OCI-M1 (cell line): ENCODE measurements at places on chromosomes 3 and 15.
A peak's percentile ranks its signal among the peaks of the same experiment; 100 is the strongest.

- no peak for DNase-seq
Observed at GRCh38 chr15:91886878-91887277, 33.4 kb downstream of the SLCO3A1 start.

DNA sequence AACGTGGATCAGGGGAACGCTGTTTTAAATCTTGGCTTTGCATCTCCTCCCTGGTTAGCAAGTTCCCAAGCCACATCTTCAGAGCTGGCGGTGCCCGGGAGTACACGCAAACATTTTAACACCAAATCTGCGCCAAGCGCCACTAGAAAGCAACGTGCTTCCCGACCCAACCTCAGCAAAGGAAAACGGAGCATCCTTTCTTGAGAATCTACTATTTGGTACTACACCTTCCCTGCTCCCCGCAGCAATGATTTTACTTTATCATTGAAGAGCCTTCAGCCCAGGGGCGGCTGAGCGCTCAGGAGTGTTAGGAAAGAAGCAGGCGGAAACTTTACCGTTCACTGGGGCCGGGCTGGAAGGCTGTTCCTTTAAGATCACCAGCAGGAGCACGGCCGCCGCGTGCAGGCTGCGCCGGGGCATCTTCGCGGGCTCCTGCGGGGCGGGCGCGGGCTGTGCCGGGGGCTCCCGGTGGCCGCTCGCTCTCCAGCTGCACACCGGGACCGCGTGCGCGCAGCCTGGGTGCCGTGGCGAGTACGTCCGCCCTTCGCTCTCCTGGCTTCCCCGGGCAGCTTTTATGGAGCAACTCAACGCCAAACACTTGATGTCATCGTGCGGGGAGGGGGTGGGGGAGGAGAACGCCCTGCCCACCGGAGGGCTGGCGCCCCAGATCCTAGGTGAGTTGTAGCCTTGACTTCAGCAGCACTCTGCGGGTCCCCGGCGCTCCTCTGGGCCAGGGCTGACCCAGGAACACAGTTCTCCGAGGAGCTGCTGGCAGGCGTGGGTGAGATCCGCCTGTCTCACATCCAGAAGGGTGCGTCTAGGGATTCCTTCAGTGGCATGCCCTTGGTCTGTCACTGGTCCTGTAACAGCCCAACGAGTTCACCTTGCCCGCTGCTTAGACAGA is at the start of gene CA12:
CA12 (minus strand) TSS at position 546 of the 904 bp plus-strand sequence; CDS start at position 420, 126 bp downstream.
- DNase-seq: no peak

GRCh38 chr3:194869482-194870169 is 183.9 kb downstream of the FAM43A start:
- DNase-seq: no peak

DNA sequence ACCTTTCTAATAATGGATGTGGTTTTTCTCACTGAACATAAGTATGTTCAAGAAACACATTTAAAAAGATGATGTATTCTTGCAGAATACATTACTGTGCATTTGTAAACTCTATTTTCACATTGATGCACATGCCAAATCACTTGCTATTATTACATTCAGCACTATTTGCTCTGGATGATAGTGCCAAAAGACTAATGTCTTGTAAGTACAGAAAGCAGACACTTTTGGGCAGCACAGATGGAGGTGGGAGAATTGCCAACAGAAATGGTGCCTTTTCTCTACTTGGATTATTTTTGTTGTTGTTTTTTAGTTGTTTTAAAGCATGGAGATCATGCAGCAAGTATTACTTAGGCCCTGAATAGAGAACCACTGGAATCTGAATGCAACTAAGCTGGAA is 10.2 kb upstream of the FGF12 start:
- no peak for DNase-seq

GRCh38 chr3:127349501-127350171 is 61.8 kb upstream of the PRR20G start:
- no peak for DNase-seq

DNA sequence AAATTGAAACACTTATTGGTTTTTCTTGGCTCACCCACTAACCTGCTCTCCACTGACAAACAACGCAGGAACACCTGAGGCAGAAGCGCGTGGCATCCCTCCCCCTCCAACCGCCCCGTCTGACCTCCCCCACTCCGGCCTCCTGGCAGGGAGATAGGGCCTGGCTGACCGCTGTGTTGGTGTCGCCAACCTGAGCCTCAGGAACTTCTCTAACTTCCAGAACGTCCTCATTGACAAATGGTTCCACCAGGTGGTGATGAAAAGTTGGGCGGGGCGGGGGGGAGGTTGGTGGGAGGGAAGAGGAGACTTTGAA is 22.8 kb downstream of the IL17RD start:
- no peak for DNase-seq

- DNase-seq: no peak
Observed at GRCh38 chr3:107599772-107600145, 77.0 kb downstream of the BBX start.

DNA sequence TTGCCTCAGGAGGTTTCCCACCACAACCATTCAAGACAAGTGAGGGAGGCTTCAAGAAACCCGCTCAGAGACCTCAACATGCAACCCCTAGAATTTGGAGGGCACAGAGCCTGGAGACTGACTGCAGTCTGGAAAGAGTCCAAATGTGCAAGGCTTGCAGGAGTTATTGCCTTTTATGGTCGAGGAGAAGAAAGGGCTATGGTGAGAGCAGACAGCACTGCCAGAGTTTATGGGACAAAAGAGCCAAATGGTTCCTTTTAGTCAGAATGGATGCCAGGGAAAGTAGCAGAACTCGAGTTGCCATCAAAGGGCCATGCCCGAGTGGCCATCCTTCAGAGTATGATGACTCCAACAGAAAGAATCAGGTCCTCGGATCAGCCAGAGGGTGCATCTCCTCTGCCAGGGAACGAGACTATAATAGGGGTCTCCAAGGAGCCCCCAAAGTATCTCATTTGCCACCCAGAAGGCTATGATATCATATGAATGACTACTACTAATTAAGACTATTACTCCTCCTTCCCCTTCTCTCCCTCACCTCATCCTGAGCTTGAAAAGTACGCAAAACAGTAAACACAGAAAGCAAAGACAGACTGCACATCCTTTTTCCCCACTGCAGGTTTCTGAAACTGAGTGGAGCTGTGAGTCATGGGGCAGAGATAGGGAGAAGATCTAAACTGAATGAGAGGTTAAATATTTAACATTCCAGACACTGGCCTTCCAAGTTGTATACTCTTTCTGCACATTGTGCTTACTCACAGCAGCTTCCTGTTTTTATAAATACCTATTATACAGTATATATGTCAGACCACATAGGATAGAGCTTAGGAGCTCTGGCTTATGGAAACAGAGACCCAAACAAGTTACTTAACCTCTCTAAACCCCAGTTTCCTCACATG is 33.9 kb upstream of the TMCO5A start:
- DNase-seq: peak; percentile 27

GRCh38 chr15:63945007-63945788 is 101.1 kb downstream of the DAPK2 start:
- DNase-seq: peak; percentile 88

DNA sequence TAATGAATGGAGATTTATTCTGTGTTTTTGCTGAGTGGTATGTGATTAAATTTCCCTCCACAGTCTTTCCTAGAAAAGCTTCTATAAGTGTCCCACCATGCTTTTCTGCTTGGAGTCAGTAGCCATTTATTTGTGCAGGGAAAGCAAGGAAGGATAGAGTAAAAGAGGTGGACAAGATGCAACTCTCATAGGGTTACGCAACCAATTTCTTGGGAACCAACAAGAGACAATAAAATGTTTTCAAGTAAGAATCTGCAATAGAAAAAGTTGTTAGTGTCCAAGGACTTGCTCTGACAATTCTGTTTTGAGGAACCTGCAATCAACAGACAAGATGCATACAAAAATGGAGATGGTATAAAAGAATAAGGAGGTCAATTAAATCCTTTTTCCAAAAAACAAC is 153.8 kb upstream of the MITF start:
- no peak for DNase-seq

DNA sequence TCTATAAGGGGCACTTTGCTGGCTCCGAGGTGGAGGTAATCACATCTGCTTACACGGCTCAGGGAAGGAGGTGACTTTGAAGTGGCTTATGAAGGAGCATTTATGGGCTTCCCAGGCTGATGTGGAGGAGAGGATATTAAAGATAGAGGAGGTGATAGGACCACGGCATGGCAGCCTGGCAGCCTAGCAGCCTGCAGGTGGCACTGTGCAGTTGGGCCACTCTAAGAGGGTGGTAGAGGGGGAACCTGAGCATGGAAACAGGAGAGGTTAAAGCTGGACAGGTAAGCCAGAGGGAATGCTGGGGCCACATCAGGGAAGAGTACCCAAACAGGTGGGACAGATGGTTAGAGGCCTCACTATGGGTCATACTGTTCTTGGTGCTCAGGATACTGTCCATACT is 375.0 kb downstream of the WDR72 start:
- no peak for DNase-seq

DNA sequence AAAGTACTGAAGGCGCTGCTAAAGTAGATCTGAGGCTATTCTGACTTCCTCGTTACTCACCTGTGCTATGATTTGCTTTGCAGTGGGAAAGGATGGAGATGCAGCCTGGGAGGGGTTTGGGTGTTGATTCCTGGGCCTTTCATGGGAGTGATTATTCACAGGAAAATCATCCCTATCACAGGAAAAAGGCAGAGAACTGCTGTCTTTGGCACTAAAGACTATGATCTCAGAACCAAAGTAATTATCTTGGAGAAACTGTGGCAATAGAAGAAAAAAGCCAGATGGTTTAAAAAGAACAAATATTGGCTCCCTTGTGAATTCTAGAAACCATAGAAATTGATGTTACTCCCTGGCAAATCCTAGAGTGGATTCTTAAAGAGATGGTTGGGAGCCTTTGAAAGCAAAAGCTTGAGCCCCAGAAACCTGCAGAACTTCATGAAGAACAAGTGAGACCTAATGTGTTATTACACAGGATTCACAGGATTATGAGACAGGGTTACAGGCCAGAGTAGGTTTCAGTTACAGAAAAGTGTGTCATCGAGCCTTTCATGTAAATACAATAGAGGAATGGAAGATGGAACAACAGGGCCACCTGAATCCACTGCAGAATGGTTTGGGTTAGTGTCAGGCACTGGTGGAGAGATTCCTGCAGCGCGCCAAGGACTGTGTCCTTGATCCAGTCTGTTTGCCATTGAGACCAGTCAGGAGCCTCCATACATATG is 85.7 kb downstream of the OXNAD1 start:
- no peak for DNase-seq
